Fibroblast of mammary gland (primary cell): ENCODE measurements at places on chromosomes 13 and 19.

GRCh38 chr13:51728972-51729371, 75.0 kb downstream of the DHRS12 start:
- DNase-seq, result peak; percentile 94

- no peak for DNase-seq
Observed at GRCh38 chr19:10419200-10419645, 1.1 kb upstream of the PDE4A start.

DNA sequence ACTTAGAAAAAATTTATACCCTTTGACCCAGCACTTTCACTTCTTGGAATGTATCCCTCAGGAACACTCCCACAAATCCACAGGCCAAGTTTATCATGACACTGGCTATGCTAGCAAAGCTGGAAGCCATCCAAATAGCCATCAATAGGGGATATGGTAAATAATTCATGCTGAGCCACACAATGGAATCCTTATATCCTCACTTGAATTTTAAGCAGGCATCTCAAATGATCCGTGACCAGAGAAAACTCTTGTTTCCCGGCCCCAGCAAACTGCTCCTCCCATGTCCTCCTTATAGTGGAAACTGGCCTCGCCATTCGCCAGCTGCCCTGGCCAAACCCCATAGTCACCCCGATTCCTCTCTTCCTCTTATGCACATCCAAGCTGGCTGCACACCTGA, 37.6 kb downstream of the GRIK5 start:
- DNase-seq, result no peak

- DNase-seq, result peak; percentile 55
Observed at GRCh38 chr13:41139296-41139966, 6.8 kb upstream of the KBTBD6 start.

DNA sequence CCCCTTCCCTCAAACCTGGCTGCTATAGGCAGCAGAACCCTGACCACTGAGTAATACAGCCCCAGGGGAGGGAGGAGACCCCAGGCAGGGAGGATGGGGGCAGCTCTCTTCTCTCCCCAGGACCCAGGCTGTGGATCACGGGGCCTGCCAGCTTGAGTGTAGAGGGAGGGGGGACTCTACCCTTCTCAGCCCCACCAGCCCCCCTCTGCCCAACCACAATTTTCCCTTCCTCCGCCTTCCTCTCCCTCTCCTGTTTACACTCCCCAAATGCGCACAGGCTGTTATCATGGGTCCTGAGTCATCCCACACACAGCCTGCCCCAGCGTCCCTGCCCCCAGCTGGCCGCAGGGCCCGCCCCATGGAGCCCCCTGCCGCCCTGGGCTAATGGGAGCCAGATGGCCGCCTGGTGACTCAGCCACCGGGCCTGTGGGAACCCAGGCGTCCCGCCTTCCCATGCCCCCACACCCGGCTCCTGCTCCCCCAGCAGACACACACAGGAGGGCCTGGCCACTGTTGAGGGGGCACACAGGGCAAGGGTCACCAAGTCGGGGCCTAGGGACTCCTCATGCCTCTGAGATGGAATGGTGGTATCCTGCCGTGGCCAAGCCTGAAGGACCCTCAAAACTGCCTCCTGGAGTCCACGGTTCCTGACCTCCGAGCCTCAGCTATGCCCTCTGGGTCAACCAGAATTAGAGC, 13.6 kb downstream of the CCDC97 start:
- DNase-seq, result peak; percentile 97

DNA sequence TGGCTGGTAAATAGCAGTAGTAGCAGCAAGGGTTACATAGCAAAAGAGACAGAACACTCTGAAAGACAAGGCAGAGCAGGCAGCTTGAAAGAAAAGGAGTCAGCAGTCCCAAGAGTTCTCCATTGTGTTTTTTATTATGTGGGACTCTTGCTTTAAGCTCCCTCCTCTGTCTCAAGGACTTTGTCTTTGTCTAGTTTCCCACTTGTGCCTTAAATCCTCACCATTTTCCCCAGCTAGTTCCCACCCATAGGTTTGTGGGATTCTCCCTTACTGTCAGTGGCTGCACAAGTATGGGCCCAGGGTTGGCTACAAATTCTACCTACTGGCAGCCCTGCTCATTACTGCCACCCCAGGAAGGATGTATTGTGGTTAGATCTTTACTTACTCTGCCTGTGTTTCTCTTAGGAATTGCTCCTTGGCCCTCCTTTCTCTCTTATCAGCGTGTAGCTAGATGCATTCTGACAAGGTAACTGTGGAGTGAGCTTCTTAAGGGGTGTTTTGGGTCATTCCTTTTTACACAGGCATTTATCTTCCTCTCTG, 413.4 kb upstream of the PCDH9 start:
- DNase-seq, result no peak

DNA sequence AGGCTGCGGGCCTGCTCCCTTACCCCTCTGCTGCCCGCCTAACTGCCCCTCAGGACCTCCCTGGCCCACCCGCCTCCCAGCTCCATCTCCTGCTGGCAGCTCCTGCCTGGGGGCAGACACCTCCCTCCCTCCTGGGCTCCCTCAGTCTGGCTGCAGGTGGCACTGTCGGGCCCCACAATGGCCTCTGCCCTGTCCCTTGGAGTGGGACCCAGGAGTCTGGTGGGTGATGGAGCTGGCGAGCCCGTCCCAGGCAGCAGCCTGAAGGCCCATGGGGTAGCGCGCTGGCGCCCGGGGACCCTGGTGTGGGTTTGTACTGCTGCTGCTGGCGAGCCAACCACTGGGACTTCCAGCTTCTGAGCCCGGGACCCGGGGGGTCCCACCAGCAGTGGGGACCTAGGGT, 83.6 kb downstream of the KDM4B start:
- DNase-seq, result no peak

GRCh38 chr13:20801707-20802106, 27.9 kb upstream of the EEF1AKMT1 start:
- DNase-seq, result no peak

- no peak for DNase-seq
Observed at GRCh38 chr19:34295103-34295502, 40.7 kb downstream of the GARRE1 start.

GRCh38 chr13:112105892-112106291, 38.9 kb downstream of the SOX1 start:
- no peak for DNase-seq

DNA sequence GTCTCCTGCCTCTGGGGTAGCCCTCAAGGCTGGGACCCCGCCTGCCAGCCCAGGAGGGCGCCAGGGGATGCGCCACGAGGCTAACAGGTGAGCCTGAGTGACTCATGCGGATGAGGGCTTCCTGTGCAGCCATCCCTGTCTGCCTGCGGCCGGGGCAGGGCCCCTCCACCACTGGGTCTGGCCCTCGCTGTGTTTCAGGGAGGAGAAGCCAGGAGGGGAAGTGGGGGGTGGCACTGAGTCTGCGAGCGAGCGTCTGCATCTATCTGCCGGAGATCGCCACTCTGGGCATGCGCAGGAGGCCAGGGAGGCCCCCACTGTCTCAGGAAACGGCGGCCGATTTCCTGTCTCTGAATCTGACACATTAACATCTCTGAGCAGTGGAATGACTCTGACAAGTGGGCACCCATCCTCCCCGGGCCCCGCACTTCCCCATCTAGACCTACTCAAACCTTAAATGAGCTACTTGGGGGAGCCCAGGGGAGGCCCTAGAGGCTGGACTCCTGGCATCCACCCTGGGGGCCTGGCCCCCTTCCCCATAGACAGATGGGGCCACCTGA, 19.7 kb downstream of the RFX1 start:
- DNase-seq, result peak; percentile 57

DNA sequence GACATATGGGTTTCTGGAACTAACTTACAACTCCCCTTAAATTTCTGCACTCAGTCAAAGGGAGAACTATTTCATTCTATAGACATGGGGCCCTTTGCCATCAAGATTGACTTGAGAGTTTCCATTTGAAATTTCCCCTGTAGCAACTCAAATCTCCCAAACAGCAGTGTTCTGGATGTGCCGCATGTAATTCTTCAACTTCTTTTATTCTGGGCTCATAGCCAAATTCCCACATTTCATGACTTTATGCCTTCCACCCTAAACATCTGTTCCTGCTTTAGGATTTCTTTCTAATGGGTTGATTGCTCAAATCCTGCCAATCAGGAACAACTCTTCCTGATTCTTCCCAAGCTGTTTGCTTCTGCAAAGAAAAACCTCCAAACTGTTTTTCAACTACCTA, 336.0 kb downstream of the TBC1D4 start:
- peak; percentile 82 for DNase-seq

DNA sequence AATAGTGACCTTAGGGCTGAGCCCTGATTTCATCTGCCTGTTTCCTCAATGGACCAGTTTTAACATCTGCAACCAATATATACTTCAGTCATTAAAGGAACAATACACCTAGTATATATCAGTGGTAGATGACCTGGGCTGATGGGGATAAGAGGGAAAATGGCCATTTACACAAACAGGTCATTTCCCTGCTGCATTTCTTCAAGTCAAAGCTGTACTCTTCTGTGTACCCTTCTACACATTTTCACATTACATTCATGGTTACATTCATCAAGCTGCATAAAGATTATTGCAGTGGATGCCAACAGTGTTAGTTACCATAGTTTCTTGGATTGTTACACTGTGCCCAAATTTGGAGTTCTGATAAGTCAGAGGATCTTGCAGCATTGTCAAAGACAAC, 81.2 kb upstream of the RAP2A start:
- DNase-seq, result no peak

GRCh38 chr19:45508417-45508860, 1.2 kb downstream of the VASP start:
- DNase-seq, result no peak

GRCh38 chr13:100944791-100945345, 270.3 kb upstream of the TMTC4 start:
- DNase-seq, result no peak

DNA sequence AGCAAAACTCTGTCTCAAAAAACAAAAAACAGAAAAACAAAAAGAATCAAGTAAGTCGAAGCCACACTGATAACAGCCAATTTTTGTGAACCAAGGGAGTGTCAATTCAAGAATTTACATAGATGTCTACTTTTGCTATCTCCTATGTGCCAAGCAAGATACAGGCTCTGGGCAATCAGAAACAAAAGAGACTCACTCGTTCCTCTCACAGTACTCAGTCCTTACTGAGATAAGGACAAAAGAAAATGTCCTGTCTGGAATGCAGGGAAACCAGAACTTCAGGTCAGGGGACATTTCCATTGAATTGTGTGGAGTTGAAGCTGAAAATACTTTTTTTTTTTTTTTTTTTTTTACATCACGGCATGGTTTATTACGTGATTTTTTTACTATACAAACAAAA, 53.0 kb downstream of the NLRP12 start:
- no peak for DNase-seq

DNA sequence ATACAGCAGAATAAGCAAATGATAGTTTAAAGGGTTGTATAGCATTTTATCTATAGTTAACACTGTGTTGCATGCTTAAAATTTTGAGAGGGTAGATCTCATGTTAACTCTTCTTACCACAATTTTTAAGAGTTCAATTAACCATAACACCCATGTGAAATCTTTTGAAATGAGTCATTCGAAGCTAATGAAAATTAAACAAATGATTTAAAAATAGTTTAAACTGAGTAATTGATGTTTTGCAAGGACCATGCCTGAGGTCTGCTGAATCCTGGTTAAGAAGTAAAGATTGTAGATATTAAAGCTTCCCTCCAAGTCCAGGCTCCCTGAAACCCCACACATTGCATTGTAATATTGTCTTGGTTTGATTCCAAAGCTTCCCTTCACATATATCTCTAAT, 176.7 kb upstream of the RNF113B start:
- no peak for DNase-seq

DNA sequence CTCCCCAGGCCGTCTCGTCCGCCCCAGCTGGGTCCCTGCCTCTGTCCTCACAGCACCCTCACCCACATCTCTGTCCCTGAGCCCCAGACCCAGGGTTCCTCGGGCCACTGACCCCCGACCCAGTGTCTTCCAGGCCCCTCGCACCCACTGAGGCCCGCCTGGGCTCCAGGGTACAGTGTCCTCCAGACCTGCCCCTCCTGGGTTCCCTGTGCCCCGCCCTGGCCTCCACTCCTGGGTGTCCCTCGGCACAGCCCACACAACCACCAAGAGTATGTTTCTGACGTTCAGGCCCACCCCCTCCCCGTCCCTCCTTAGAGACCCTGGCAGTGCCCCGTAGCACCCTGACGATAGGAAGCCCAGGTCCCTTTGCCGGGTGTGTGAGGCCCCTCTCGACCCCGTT, 22.6 kb upstream of the NCCRP1 start:
- no peak for DNase-seq

- DNase-seq, result no peak
Observed at GRCh38 chr13:38376546-38376945, 26.9 kb downstream of the UFM1 start.

DNA sequence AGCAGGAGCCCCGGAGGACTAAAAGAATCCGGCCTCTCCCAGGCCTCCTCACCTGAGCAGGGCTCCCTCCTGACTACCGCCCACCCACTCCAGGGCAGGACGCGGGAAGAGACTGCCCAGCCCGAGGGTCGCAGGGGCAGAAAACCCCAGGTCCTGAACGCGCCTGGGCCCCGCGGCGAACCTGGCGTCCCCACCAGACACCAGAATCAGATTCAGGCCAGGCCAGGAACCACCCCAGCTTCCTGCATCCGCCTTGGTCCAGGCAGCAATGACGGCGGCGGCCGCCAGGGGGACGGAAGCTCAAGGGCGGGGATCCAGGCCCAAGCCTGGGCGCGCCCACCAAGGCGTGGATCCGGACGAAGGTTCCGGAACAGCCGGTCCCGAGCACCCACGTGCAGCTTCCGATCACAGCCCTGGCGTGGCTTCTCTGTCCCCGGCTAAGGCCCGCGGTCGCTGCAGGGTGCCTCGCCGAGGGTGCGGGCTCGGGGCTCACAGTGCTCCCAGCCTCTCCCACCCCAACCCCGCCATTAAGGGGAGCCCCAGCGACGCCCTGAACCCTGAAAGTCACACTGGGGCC, 3.6 kb downstream of the LGALS7 start:
- DNase-seq, result peak; percentile 72

GRCh38 chr19:47885067-47885463, 1.1 kb downstream of the SULT2A1 start:
- no peak for DNase-seq

- no peak for DNase-seq
Observed at GRCh38 chr13:67880916-67881315, 650.8 kb upstream of the PCDH9 start.

- DNase-seq, result peak; percentile 48
Observed at GRCh38 chr19:38049105-38049649, 142.2 kb downstream of the SIPA1L3 start.

- DNase-seq, result peak; percentile 36
Observed at GRCh38 chr19:8654591-8655339, 24.3 kb downstream of the NFILZ start.

DNA sequence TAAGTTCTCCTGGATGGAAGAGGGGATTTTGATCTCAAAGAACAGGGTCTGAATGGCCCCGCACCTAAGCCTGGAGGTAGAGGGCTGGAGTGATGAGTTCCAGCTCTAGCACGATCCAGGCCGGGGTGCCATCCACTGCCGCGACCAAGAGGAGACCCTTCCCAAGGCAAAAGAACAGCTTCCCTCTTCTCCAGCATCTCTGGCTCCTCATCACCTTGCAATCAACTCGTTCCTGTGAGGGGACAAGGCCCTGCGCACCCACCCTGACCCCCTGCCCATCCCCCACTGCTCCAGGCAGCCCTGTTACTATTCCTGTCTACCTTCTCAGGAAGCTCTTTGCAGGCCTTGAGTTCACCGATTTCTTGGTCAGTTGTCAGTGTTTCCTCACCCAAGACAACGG, 17.8 kb downstream of the COL4A1 start:
- DNase-seq, result no peak
